IMR-90 (cell line): ENCODE measurements at places on chromosomes 3 and 15.

- DNase-seq, result no peak
Observed at GRCh38 chr3:131775650-131776049, 259.2 kb downstream of the CPNE4 start.

DNA sequence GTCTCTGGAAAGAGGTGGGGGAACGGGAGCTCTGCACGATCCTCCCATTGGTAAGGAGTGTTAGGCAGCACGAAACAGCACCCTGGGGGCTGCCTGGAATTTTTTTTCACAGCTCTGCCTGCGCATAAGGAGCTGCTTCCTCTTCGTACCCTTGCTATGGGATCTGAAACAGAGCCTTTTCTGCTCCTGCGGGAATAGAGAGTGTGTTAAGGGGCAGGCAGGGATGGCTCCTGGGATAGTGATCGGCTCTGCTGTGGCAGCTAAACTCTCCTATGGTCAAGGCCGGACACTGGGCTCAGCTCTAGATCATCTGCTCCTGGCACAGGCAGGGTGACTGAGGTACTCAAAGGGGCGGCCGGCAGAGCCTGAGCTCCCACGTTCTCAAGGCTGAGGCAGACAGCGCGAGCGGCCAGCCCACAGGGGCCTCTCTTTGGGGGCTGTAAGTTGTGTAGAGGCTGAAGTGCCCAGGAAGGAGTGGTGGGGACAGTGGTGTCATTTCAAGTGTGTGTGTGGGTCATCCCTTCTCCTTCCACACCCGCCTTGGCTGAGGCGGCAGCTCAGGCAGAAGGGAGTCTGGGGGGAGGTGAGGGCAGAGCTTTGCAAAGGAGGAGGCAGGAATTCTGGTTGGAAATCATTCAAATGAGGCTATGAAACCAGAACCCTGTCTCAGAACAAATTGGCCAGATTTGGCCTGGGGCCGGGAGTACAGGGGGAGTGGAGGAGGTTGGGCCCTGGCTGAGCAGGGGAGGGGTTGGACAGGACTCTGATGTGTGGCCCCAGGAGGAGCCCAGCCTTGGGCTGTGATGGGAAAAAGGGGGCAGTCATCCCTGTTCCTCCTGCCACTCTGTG is 31.0 kb downstream of the EPHB3 start:
- peak; percentile 24 for DNase-seq

GRCh38 chr3:17231537-17232261 is 346.9 kb downstream of the PLCL2 start:
- DNase-seq, result no peak

DNA sequence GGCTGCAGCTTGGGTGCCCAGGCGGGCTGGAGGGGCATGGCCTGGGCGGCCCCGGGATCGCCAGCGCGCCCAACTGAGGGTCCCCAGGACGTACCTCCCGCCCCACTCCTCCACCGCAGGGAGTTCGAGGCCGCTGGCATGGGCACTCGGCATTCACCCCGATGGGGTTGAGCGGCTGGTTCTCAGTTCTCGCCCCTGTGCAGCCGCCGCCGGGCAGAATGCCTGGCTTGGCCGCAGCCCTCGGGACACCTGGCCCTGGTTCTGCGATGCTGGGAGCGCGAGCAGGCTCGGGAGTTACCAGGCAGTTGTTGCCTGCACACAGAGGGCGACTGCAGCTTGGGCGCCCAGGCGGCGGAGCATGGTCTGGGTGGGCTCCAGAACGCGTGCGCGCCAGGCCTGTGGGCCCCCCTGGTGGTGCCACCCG is 121.4 kb downstream of the LMLN start:
- DNase-seq, result no peak

DNA sequence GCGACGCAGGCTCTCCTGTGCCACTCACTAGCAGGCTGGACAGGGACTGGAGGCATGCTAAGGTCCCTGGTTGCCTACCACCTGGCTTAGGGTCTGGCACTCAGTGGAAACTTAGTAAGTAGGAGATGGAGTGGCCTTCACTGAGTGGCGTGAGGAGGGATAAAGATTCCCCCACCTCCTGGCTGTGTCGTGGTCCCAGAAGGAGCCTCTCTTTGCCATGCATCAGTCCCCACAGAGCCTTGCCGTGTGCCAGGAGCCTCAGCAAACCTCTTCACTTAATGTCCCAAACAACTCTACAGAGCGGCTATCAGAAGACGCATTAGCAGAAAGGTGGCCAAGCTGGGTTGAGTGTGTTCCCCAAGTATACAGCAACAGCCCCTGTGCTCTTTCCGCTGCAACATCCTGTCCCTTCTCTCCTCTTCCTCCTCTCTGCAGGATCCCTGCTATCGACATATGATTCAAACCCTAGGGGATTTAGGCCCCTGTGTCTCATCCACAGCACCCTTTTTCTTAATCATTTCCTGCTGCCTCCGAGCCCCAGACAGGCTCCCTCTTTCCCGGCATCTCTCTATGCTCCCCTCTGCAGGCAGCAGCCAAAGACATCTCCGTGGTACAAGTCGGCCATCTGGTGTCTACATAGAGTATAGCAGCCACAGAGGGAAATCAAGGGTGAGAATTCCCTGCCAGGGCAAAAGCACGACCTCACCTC is 66.7 kb downstream of the SLC6A1 start:
- peak; percentile 70 for DNase-seq

- DNase-seq, result no peak
Observed at GRCh38 chr3:55007971-55008370, 80.1 kb upstream of the LRTM1 start.

DNA sequence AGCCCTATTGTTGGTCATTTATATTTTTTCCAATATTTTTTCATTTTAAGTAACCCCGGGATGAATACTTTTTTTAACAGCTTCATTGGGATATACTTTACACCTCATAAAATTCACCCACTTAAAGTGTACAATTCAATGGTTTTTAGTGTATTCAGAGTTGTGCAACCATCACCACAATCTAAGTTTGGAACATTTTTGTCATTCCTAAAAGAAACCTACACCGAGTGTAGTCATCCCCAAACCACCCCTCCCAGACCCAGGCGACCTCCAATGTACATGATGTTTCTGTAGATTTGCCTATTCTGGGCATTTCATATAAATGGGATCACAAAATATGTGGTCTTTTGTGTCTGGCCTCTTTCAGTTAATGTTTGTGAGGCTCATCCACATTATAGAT is 118.3 kb upstream of the FRMD4B start:
- no peak for DNase-seq

- DNase-seq, result no peak
Observed at GRCh38 chr3:133881492-133881891, 14.2 kb downstream of the RAB6B start.

- no peak for DNase-seq
Observed at GRCh38 chr3:7749931-7750695, 751.5 kb upstream of the LMCD1 start.

DNA sequence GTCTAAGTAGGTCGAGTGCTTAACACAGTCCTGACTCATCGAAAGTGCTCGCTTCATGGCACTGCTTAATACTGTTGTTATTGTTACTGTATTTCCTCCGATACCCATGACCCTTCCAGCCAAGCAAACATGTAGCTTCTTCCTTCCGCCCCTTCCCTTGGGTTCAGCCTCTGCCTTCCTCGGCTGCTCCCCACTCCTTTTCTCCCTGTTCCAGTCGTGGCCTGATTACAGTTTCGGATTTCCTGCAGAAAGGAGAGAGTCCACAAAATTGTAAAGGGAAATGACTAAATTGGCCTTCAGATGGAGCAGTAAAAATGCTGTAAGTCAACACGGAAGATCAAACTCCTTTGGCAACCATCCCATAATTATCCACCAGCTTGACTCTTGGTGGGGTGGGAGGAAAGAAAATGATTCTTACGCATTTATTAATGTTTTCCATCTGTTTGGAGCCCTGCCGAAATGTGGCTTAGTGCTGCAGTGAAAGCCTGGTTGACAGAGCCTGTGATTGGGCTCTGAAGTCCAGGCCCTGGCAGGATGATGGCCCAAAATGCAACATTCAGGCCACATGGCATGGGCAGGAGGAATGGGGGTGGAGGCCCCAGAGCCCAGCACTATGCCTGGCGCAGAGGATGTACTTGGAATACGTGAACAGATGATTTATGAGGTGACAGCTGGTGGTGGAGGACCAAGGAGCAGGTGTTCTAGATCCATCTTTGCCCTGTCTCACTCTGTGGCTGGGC is 37.6 kb downstream of the FAM3D start:
- DNase-seq, result peak; percentile 97

DNA sequence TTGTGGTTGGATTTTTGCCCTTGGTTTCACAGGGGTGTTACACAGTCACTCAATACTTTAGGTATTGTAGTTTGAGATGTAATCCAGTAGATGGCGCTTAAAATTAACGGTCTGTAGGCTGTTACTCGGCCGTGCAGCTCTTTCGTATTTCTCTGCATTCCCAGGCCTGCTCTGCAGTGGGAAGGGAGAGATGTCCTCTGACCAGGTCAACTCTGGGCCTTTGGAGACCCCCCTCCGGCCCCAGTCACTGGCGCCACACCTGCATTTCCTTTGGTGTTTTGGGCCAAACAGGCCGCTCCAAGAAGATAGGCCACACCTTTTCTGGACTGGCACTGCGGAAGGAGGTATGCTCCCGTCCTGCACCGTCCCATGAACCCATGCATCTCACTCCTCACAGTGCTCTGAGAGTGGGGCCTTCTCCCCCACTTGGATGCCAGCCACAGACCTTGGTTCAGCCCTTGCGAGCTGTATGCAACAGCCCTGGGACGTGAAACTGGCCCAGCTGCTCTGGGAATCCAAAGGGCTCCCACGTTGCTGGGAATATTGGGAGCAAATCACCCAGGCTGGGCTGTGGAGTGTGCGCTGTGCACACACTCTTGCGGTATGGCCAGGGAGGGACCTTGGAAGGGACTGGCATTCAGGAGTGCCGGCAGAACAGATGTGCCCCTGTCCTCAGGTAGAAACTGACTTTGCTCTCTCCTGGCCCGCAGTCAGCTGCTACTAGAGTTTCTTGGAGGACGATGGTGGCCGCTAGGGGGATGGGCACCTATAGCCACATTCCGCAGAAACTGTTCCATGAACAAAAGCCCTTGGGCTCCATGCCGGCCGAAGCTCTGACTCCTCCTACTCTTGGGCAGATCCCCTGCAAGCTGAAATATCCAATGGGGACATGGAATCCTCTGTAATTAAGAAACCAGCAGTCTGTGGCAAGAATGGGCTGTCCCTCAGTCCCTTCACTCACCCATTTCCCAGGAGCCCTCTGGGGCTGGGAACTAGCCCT is 410.5 kb upstream of the CADM2 start:
- no peak for DNase-seq
